ENCODE measurements at places on chromosomes 3 and 15.
A peak's percentile ranks its signal among the peaks of the same experiment; 100 is the strongest.

GRCh38 chr3:152382312-152383135, 113.8 kb downstream of the MBNL1 start:
- DNase-seq: no peak

DNA sequence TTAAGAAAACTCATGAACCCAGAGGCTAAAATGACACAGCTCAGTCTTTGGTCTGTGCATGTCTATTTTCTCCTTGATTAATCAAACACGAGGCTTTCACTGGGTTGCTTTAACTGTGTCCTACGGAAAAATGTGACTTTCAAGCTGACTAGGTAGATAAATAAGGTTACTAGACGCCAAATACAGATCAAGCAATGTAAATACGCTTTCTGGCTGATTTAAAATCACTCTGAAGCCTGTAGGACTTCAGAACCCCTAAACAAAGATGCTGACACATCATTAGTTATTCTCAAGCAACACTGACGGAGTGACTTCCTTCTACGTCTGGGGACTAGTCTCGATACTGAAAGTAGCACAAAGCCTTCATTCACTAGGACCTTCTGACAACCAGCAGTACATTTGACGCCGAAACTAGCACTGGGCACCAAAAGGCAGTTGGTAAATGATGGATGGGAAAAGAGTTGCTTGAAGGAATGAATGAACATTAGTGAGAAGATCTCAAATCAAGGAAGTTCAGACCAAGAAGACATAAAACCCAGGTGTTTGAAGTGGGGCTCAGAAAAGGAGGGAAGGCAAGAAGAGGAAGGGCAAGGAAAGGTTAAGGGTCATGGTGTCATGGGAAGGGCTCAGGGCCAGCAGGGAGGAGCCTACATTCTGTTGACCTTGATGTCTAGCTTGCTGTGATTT, 67.1 kb upstream of the CDV3 start:
- DNase-seq: peak; percentile 90

- DNase-seq: no peak
These were observed 132.7 kb downstream of the MYLK start for GRCh38 chr3:123751433-123751832.

DNA sequence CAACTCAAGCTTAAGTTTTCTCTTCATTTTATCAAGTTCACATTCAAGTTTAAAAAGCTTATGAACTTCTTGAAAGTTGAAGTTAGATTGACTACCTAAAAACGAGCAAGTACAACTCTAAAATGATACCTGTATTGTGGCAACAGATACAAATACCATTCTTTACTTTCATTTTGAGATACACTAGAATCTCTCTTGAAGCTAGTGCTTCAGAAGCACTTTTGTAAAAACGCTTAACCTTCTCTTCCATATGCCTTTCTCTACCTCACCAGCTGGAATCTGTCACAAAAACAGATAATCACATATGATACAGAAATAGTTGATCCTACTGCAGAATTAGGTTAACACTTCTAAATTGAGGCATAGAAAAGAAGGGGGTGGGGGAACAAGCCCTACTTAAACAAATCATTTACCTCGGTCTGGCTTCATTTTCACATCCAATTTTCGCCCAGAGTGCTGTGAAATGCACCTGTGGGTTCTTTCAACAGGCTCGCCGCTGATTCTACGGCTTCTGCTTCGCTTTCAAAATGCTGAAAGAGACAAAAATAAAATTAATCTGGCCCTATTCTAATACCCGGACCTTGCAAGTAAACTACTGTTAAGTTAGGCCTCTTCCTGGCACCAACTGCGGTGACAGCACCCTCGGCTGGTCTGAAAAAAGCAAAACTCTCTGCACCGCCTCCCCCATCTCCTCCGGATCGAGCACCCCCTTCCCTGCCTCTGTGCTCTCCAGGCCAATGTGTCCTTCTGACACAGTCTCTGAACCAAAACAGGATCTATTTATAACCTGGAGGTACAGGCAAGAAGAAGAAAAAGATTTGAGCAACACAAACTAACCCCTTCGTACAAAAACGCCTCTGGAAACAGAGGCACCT, 1.4 kb downstream of the ATOSA start:
- peak; percentile 93 for DNase-seq

DNA sequence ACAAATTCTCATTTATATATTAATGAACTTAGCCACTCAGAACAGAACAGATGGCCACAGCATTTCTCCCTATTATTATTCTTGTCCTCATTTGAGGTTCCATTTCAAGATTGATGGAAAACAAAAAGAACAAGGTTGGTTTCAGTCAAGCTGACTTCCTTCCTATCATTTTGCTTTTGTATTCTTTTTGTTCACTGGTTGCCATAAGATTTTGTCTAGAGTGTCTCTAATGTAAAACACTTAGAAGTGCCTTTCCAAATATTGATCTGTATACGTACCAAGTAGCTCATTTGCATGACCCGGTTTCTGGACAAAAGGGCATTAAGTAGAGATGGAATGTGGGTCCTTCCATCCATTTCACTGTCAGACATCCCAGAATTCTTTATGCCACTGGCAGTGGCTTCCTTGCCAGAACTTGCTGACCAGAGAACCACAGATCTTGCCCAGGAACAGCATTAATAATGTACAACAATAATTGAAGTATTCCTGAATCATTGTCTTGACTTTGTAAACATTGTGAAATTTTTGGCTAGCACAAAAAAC, 63.8 kb downstream of the PEX5L start:
- no peak for DNase-seq

- DNase-seq: no peak
These were observed 963.7 kb downstream of the PLOD2 start for GRCh38 chr3:145197051-145197820.

- peak; percentile 72 for DNase-seq
These were observed 190.1 kb downstream of the FAM43A start for GRCh38 chr3:194875581-194876402.

DNA sequence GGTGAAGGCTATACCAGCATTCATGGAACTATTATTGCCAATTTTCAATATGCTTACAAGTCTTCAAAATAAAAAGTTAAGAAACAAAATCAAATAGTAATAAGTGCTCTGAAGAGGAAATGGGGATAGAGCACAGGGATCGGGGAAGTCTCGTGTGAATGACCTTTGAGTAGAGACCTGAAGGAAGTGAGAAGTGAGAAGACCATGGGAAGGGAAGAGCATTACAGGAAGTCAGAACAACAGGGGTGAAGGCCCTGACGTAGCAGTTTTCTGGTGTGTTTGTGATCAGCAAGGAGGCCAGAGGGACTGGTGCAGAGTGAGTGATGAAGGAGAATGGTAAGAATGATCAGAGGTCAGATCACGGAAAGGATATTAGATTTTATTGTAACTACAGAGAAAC, 48.1 kb downstream of the STAC start:
- no peak for DNase-seq

Measured in esophagus muscularis mucosa (tissue), 4 donors.